ENCODE measurements at places on chromosomes 1 and 21.

- no peak for DNase-seq
These were observed 15.8 kb upstream of the TTC22 start for GRCh38 chr1:54816951-54817350.

GRCh38 chr1:234271243-234271606, 102.0 kb upstream of the COA6 start:
- no peak for DNase-seq

- peak; percentile 73 for DNase-seq
These were observed 78.9 kb downstream of the SLC66A1 start for GRCh38 chr1:19390901-19391595.

- DNase-seq: no peak
These were observed 58.6 kb downstream of the IL23R start for GRCh38 chr1:67224856-67225255.

DNA sequence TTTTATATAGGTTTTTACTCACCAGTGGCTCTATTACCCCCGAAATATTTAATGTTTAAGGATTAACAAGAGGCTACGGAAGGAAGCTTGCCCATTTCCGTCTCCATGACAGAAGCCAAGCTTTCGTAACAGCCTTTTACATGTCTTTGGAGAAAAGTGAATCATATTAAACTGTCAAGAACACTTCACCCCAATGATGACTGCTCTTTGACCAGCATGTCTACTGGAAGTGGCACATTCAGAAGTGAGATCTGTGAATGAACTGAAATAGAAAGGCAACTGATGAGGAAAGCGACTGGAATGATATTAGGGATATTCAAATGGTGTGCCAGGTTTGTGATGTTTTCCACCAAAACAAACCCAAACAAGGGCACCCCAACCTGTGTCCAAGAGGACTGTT, 8.5 kb upstream of the PRDM15 start:
- DNase-seq: no peak

DNA sequence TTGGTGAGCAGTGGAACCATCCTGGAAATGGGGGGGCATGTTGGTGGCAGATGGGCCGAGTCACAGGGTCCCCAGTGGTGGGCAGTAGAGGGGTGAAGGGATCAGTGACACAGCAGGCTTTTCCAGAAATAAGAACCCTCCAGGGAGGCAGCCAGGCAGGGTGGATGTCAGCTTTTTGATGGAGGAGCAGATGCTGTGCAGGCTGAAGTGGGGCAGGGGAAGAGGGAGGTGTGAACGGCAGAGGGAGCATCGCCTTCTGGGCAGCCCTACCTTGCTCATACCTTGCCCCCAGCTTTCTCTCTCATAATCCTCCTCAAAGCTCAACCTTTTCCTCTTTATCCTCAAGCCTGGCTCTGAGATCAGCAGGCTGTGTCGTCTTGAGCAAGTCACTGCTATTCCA, 131.8 kb upstream of the IPO9 start:
- DNase-seq: no peak

GRCh38 chr1:22114083-22115012, 28.5 kb downstream of the WNT4 start:
- DNase-seq: no peak

DNA sequence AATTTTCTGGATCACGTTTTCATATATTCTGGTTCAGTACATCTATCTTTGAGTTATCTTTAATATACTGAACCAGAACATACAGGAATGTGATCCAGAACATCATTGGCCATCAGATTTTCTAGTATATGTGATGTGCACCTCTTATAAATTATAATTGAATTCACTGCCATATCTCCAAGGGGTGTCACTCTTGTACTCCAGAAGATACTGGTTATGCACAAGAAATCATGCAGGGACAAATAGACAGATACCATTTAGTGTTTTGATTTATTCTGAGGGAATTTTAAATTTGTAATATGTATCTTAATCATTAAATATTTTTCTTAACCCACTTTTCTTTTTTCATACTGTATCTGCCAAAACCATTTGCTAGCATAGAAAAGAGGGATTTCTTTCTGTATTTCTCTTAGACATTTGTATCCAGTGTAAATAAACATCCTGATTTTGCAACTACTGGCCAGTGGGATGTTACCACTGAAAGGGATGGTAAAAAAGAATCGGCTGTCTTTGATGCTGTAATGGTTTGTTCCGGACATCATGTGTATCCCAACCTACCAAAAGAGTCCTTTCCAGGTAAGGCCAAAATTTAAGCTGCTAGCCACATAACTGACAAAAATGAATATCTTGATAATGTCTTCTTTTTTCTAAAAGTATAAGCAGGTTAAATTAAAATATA, 16.7 kb downstream of the FMO3 start:
- DNase-seq: no peak

DNA sequence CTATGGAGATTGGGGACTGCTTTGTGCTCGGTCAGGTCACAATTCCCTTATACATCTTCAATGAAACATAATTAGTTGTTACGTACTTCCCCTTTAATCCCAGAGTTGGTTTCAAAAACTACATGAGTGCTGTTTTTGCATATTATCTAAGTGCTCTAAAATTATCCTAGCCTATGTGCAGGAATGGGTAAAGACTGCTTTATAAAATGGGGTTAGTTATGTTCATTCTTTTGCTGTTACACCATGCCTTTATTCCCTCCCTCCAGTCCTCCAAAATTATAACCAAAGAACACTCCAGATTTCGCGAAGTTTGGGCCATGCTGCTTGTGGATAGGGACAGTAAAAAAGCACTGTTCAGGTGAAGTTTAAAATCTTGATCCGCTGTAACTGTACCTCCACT, 173.9 kb upstream of the SNX7 start:
- no peak for DNase-seq

- DNase-seq: no peak
These were observed 847.7 kb downstream of the NCAM2 start for GRCh38 chr21:21845901-21846300.

- DNase-seq: no peak
These were observed 397.4 kb downstream of the PTPRU start for GRCh38 chr1:29633771-29634170.

- no peak for DNase-seq
These were observed 632.4 kb upstream of the CAMK1G start for GRCh38 chr1:208951026-208951525.

DNA sequence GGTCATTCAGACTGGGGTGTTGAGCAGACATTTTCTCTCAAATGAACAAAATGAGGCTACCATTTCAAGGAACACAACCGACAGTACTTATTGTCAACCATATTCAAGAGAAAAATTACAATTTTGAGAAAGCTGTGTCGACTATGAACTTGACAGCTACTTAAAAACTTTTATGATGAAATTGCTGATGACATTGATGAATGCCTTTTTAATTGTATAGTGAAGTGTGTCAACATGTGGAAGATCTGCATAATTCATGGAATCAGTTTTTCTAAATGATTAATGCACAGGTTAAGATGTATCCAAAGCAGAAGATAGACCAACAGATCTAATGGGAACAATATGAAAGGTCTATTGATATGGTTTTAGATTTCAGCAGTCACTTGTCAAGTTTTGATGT, 34.6 kb upstream of the DARS2 start:
- DNase-seq: no peak

GRCh38 chr1:219527994-219528393, 84.9 kb downstream of the ZC3H11B start:
- DNase-seq: no peak

DNA sequence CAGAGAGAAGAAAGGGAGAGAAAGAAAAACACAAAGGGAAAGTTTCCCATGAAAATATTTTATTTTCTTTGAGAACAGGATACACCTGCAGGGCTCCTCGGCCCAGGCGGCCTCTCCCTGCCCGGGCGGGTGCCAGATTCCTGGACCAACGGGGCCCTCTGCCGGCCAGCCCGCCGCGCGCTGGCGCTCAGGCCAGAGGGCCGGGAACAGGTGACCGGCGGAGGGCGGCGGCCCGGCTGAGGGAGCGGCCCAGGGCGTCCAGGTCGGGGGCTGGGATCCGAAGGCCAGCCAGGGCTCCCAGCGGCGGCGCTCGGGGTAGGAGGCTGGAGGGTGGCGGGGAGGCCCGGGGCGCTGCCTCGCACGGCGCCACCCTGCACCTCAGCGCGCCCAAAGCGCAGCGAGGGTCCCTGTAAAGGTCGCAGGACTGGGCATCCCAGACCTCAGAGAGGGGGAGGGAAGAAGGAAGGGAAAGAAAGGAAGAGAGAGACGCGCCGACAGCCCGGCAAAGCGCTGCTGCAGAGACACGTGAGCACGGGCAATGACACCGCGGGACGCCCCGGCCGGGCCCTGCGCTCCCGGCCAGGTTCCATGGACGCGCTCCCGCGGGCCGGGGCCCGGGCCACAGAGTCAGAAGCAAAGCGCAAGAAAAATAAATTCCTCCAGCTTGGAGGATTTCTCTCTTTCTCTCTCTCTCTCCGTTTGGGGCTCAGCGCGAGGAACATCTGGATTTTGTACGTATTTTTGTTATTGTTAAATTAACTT, 927 bp downstream of the WNT9A start:
- DNase-seq: peak; percentile 62

GRCh38 chr1:228072658-228073043, 9.9 kb upstream of the ARF1 start:
- DNase-seq: no peak

GRCh38 chr1:156767879-156768604, 707 bp downstream of the PRCC start:
- DNase-seq: no peak

DNA sequence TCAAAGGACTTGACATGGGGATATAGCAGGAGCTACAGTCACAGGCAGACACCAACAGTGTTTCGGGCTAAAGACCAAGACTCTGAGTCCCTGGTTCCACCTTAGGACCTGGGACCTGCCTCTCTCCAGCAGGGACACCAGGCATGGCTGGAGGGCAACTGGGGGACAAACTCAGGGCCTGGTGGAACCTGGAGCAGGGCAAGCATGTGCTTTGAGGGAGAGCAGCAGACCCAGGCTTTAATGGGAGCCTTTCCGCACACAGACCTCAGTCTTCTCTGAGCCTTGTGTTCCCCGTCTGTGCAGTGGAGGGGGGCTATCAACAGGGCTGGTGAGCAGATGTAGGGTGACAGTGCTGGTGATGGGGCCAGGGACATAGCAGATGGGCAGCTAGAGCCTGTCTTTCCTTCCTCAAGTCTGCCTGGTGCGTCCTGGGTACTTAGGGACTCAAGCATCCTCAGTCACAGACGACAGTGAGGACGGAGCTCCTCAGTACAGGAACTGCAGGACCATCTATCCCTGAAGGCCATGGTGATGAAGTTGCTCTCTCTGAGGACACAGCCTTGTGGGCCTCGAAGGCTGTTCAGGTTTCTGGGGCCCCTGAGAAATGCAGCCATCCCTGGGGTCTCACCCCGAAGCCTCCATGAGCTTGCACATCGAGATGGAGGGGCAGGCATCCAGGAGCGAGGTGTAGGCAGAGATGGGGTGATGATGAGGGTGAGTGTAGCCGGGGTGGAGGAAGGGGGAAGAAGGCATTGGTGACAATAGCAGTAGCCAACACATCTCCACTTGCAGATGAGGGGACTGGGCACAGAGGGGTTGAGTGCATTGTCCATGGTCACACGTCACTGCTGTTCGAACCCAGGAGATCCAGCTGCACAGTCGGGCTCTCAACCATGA, 593.4 kb downstream of the PTPRU start:
- DNase-seq: no peak

DNA sequence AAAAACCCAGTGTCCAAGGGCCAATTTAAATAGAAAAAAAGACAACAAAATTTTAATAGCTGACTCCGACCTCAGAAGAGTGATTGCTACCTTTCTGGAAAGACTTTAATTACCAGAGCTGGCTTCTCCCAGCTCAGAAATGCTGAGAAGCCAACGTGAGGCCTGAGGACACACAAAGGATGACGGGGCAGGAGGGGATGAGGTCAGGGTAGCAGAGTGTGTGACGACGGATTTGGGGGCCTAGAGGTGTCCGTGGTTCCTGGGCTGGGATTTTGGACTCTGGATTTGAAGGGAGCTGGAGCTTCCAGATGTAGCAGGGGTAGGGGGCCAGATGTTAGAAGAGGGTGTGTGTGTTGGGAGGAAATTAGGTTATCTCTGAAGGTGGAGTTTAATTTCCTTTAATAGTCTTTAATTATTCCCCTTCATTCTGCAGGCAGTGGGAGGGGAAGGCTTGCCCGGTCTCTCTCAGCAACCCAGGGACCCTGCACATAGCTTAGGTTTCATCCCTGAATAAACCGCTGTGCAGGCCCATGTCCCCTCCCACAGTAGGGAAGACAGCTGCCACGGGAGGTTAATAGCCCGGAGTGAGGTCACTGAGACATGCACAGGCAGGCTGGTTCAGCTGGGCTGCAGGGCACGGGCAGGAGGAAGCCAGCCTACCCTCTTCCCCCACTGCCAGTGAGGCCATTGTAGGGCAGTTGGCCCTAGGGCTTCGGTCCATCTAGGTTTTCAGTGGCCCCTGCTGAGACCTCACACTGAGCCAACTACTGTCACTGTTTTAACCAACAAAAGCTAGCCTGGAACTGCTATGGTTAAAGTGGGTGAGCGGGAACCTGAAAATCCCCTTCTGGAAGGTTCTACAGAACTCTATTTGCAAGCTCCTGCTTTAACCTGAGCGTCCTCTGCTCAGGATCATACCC, 3.8 kb upstream of the PADI3 start:
- DNase-seq: no peak

- DNase-seq: peak; percentile 77
These were observed 21.4 kb downstream of the SLC2A7 start for GRCh38 chr1:9004700-9005394.

- no peak for DNase-seq
These were observed 545 bp downstream of the PATJ start for GRCh38 chr1:61742620-61743430.

DNA sequence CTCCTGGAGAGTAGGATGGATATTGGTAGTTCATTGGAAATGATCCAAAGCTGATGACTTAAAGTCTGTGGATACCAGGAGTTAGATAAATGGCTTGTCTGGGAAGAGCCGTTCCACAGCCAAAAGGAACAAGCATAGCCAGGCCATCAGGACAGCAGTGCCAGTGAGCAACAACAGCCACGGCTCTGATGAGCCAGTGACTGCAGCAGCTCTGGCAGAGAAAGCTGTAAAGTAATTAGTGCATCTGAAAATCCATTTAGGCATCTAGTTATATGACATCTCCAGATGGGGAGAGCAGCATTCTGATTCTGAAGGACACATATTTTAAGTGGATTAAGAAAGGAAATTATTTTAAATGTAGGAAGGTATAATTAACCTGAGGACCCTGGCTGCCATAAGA, 256.2 kb upstream of the PLXNA2 start:
- no peak for DNase-seq

DNA sequence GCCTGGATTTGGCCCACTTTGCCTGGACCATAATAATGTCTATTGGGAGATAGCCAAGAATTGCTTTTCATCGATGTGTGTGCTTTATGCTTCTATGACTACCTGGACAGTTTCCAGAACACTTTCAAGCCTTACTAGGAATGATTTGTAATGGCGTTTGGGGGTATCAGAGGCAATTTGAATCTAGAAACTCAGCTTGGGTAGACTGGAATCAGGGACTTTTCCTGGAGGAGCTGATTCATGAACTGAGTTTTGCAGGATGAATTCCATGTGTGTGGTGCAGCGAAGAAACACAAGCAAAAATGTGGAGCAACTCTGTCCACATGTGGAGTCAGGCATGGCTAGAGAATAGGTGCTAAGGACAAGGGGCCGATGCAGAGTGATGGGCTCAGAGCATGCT, 11.9 kb upstream of the TMEM61 start:
- DNase-seq: no peak

- DNase-seq: no peak
These were observed 7.6 kb upstream of the CLCA2 start for GRCh38 chr1:86416343-86416742.
